ENCODE measurements at places on chromosomes 7 and 10. TPM values are rescaled to one million over a fixed set of nuclear protein-coding genes. Genes with fewer than 3 reads are reported as not detected.

Gene GLI3
- 17.0 TPM for total RNA-seq

- DNase-seq = peak; percentile 70
Observed at GRCh38 chr7:72751978-72752377, 76.0 kb downstream of the TYW1B start.

DNA sequence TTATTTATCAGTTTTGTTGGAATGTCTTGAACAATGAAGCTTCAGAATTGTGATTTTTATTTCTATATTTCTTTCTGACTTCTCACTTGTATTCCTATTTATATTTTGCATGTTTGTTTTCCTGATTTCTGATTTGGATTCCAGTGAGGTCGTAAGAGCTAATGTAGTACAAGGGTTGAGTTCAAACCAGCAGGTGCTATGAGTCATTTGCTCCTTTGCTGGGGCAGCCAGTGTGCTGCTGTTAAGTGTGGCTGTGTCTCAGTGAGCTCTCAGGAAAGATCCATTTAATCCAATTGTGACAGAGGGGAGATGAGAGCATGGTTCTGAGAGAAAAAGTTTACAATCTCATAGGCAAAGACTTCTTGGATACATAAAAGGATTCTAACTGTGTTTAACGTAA lies 48.6 kb downstream of the MCU start:
- DNase-seq = no peak

GRCh38 chr7:29289156-29290021 lies 94.8 kb downstream of the CHN2 start:
- no peak for DNase-seq

GRCh38 chr7:39260279-39260844 lies 282.7 kb downstream of the POU6F2 start:
- no peak for DNase-seq

DNA sequence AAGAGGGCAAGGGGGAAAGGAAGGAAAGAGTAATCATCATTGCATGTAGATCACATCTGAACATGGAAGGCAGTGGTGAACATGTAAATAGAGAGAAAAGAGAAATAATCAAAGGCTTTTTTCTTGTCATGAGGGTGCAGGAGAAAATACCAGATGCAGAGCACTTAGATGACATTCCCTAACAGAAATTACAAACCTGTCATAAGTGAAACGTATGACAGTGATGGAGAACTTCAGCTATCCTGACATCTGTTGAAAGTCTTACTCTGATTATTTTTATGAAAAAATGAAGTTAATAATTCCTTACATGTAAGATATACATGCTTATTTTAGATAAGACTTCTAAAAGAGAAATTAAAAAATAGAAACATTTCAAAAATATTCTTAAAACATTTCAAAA lies 54.7 kb downstream of the BRAF start:
- no peak for DNase-seq

GRCh38 chr10:77594471-77594783 lies 43.2 kb downstream of the KCNMA1 start:
- DNase-seq = no peak

DNA sequence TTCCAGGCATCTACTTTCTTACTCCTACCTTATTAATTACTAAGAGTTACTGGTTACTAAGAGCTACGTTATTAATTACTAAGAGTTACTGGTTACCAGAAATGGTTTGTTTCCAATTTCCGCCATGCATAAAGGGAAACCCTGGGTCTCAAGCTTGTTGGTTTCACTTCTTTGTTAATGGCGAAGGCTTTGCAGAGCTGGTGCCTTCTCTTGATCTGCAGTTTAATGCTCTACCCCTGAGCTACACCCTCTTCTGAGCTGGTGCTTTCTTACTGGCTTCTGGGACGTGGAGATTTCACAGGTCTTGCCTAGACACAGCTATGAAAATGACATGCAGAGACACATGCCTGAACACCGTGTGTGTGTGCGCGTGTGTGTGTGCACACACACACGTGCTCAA lies 560 bp downstream of the CPA4 start:
- DNase-seq = no peak

GRCh38 chr10:12709000-12709401 lies 292.5 kb downstream of the CCDC3 start:
- no peak for DNase-seq

- no peak for DNase-seq
Observed at GRCh38 chr10:45509491-45509890, 135.5 kb downstream of the ALOX5 start.

DNA sequence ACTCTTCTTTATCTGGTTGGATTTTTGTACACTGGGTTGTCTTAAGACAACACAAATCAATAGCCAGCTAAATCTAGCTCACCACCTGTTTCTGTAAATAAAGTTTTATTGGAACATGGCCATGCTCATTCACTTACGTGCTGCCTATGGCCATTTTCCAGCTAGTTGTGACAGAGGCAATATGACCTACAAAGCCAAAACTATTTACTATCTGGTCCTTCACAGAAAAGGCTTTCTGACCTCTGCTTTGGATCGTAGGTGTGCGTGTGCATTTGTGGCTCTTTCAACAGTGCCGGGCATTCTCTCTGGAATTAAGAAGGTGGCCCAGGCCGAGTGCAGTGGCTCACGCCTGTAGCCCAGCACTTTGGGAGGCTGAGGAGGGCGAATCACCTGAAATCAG lies 45.5 kb downstream of the NRAP start:
- DNase-seq = no peak

DNA sequence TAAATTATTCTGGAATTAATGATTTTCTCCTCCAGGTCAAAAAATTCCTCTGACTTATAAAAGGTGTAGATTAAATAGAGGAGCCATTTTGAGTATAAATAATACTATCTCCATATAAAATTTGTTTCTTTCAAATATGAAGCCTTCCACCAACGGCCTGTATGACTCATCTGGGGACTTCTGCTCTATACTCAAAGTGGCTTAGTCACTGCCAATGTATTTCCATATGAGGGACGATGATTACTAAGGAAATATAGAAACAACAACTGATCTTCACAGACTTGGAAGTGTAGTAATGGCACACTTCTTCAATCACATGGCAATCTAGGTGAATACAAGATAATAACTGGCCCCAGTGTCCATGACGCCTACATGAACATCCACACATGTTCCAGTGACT lies 335.6 kb upstream of the HGF start:
- no peak for DNase-seq

- DNase-seq = peak; percentile 30
Observed at GRCh38 chr10:48470115-48470892, 134.6 kb downstream of the ARHGAP22 start.
